Stimulated activated memory B cell treated with anti-CD40 and anti-IgM and Interleukin-4, amounts not matched to agents 10 μg/mL and 1 μg/mL and 100 μg/mL, for 72 hours (primary cell): ENCODE measurements at places on chromosomes 1 and 21.

DNA sequence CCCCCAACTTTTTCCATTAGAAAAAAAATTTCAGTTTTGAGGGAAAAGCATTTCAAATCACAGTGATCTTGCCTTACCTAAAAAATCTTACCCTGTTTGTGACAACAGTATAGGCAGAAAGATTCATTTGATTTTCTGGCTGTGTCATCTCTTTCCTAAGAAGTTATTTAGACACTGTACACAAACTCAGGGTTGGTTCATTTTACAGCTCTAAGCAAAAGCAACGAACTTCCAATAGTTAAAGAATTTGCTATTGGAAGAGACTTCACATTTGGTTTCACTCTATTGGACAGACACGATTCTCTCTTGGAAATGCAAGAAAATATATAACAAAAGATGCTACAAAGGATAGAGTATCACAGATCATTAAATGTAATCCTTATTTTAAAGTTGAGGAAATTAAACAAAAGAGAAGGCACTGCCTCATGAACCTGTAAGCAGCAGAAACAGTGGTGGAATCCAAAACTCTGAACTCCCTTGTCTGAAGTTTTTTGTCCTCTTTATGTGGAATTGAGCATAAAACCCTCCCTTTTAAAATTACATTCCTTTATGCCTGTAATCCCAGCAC is 20.8 kb downstream of the EYA3 start:
- ATAC-seq = no peak

DNA sequence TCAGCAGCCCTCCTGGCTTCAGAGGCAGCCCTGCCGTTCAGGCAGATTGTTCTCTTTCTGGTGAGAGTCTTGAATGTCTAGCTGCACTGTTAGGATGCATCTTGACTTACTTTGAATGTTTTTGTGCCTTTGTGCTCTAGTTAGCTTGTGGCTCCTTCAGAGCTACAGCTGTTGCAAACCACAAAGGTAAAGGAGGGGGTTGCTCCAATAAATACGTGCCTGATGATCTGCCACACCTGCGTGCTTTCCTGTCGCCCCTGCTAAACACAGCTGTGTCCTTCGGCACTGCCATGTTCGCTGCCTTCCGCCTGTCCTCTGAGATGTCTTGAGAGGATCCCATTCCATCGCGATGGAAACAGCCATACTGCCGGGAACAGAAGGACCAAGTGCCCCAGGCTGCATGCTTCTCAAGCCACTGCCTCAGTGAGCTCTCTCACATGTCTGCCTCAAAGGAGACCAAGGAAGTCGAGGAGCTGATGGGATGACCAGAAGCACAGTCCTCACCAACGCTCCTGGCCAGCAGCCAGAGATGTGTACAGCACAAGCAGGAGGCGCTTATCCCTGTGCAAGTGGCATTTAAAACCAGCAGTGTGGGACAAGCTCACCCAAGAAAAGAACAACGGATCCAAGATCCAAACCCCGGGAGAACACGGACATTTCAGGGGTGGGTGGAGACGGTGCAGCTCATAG is 12.0 kb upstream of the SMIM12 start:
- ATAC-seq = no peak

GRCh38 chr1:179924268-179924667 is 30.3 kb upstream of the CEP350 start:
- no peak for ATAC-seq

GRCh38 chr1:217456261-217456660 is 174.6 kb downstream of the GPATCH2 start:
- ATAC-seq = no peak

GRCh38 chr1:198606020-198606438 is 32.8 kb upstream of the PTPRC start:
- no peak for ATAC-seq
